ENCODE measurements at places on chromosomes 7 and 10.

DNA sequence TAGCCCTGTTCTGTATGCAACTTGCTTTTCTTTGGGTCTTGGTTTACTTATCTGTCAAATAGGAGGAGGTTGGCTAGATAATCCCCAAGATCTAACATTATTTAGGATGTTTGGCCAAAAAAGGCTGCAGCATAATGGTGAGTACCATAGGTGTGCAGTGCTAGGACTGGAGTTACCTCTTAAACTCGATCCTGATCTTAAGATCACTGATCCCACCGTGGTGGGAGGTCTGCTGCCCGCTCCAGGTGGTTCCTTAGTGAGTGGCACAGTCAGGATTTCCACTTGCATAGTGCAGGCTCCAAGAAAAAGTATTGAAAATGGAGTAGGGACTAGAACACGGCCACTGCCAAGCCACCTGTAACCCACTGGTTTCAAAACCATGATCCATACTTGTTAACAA, 66.9 kb downstream of the KLHDC10 start:
- DNase-seq, result no peak

DNA sequence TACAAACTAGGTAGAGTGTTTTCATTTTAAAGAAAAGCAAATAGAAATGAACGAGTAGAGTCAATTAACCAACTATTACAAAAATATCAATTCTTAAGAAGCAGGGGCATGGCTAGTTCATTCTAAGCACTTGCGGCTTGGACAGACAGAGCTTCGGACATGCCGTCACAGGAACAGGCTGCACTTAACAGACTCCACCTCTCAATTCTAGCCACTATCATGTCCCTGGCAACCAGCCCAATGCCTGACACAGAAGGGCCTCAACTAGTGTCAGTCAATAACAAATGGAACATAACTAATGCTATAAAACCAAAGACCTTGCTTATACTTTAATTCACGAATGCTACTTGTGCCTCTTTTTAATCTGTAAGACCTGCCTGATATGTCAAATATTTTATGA, 74.4 kb downstream of the TPK1 start:
- no peak for DNase-seq

DNA sequence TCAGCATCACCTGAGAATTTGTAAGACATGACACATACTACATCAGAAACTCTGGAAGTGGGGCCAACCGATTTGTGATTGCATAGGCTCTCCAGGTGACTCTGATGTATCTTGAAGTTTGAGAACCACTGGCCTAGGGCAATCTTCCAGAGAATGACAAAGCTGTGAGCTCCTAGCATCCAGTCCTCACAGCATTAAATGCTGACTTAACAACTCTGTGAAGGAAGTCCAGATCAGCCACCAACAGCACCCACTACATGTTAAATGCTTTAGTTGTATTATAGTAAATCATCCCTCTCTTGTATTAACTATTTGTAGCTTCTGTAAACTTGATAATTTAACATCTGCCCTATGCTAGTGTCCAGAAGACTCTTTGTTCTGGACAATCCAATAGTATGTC, 636.5 kb upstream of the STEAP1 start:
- no peak for DNase-seq

- DNase-seq, result no peak
Observed at GRCh38 chr7:69769826-69770225, 171.6 kb downstream of the AUTS2 start.

- DNase-seq, result no peak
Observed at GRCh38 chr10:2852574-2853323, 214.6 kb upstream of the PFKP start.

- no peak for DNase-seq
Observed at GRCh38 chr10:55203319-55203718, 402.3 kb upstream of the PCDH15 start.

- DNase-seq, result peak; percentile 67
Observed at GRCh38 chr10:120098232-120098930, 205.9 kb downstream of the SEC23IP start.

DNA sequence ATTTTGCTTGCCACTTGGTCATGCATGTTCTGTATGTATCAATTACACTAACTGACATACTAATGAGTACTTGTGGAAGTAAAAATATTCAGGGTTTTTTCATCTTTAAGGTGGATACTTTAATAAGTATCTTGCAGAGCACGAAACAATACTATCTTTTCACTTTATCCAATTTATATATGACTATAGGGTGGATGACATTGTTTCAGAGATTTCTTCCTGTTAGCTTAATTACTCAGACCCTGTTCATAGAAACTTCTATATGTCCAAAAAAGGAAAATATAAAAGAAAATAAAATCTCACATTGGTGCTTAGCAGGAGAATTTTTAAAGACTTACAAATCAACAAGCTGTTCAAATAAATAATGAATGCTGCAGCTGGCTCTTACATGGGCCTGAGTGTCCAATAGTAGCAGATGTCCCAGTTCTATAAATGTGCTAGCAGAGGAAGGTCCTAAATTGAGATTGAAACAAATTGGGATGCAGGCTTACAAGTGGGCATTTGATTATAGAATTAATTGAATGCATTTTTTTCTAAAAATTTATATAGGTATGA, 91.5 kb upstream of the THSD7A start:
- DNase-seq, result no peak

- no peak for DNase-seq
Observed at GRCh38 chr10:7302930-7303557, 107.8 kb downstream of the SFMBT2 start.

DNA sequence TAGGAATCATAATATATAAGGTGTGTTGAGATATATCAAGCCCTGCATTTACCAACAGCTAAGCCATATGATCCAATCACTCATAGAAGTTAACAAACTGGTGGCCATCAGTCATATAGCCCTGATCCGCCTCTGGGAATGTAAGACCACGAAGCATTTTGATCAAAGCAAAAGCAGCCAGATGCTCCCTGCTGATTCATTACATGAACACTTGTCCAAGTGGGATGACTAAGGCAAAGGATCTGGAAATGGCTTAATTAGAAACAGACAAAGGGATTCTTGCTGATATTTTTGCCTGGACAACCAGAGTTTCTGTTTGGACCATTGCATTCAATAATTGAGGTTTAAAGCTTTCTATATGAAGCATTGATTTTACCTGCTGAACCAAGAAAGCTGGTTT, 535.5 kb downstream of the GPAM start:
- peak; percentile 47 for DNase-seq

GRCh38 chr7:64037095-64037494, 8.1 kb upstream of the ZNF727 start:
- DNase-seq, result no peak

DNA sequence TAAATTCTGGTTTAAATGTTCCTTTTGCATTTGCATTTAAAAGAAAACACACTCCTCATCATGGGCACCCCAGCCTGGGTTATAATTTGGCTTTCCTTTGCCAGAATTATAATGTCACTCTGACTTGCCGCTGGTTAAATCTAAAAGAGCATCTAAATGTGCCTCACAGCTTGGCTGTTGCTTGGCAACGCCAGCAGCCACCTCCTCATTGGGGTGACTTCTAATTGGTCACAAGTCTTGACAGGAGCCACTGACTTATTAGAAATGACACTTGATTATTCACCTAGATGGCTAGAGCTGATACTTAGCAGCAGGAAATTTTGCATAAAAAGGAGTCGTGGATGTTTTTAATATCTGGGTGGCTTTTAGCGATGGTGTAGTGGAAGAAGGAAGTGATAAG, 114.3 kb downstream of the TBXAS1 start:
- DNase-seq, result no peak

GRCh38 chr7:1425292-1426136, 33.8 kb downstream of the MICALL2 start:
- peak; percentile 30 for DNase-seq

- DNase-seq, result no peak
Observed at GRCh38 chr10:22631646-22632278, 82.6 kb downstream of the PIP4K2A start.

DNA sequence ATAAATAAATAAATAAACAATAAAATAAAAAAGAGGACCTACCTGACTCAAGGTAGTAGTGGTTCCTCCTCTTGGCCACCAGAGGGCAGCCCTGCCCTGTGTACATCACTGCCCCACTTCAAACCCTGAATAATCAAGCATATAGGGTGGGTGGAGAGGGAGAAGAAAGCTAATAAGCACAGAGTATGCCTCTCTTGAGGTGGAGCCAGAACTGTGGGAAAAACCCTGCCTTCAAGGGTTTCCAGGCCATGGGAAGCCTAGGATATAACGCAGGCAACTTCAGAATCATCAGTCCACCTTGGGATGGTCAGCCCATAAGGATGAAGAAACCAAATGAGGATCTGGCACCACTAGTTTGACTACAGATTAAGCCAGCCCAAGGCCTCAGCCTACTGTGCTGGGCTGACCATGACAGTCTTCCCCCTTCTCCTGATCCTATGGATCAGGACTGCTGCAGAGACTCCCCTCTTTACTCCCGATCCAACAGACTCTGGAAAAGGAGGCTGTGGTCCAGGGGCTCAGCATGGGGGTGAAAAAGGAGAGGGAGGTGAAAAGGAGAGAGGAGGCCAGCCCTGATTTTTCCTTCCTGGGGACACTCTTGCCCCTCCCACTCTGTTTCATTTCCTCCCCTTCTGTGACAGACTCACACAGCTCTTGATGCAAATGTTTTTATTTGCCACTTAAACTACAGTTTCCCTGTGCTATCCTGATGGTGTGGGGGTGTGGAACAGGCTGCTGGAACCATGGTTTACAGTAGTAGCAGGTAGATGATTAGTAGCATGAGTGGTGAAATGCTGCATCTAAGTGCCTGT, 10.1 kb downstream of the AVPI1 start:
- peak; percentile 67 for DNase-seq

GRCh38 chr10:69374931-69375306, 41.8 kb downstream of the TACR2 start:
- DNase-seq, result no peak

GRCh38 chr7:133961724-133962123, 165.4 kb upstream of the LRGUK start:
- DNase-seq, result no peak

DNA sequence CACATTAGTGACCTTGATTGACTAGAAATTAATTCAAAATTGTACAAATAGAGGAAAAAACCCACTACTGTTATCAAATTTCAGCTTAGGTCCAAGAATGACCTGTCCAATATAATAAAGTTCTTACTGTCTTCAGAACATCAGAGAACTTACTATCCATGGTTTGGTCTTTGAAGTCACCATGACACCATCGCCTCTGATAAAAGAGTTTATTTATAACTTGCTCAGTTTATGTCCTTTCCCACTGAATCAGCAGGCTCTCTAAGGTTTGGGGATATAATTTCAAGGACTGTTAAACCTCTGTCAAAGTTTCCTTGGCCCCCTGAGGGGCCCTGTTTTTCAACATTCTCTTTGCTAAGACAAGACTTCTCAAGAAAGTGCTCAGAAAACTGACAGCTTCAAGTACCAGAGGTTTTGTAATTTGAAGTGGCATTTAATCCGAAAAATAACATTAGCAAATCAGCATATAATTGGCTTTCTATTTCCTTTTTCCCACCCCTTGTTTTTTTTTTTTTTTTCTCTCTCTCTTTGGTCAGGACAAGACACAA, 191.7 kb upstream of the FERD3L start:
- DNase-seq, result no peak

DNA sequence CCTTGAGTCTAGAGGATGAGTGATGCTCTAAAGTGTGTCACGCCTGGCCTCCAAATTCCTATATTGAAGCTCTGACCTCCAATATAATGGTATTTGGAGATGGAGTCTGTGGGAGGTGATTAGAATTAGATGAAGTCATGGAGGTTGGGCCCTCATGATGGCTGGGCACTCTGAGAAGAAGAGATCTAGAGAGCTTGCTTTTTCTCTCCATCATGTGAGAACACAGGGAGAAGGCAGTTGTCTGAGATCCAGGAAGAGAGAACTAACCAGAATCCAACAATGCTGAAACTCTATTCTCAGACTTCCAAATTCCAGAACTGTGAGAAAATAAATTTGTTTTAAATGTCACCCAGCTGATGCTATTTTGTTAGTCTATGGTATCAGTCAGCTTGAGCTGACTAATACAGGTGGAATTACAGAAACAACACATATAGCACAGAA, 15.1 kb downstream of the RNF216 start:
- DNase-seq, result peak; percentile 91

DNA sequence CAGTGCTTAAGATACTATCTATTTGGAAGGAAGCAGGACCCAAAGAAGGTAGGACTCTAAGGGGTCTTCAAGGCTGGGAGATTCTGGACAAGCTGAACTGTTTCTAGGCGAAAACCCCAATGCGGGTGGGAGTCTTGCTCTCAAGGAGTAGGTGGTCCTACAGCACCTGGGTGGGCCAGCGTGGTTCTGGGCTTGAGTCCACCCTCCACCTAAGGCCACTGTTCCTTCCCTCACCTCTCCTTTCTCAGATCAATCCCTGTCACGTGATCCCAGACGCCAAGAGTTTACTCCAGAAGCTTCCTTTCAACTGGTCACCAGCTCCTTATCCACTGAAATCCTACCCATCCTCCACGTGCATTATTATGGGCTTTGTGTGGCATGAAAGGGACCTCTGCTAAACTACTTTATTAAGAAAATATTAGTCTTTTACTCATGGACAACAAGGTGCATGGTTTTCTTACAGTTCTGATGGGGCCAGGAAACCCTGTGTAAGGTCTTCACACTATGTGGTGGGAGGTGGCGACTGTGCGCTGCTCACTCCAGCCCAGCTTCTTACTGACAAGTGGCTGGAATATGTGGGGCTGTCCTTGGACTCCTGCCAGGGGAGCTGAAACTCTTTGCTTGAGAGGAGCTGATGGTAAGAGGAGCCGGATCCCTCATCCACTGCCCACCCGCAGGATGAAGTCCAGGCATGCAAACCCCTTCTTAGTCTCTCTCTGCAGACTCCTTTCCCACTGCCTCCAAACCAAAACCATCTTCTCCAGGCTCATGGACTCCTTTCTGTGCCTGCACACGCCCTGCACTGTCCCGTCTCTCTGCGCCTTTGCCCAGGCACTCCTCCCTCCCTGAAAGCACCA, 1.6 kb downstream of the ZNF746 start:
- DNase-seq, result peak; percentile 88

- DNase-seq, result peak; percentile 83
Observed at GRCh38 chr7:33895025-33895804, 10.1 kb upstream of the BMPER start.

DNA sequence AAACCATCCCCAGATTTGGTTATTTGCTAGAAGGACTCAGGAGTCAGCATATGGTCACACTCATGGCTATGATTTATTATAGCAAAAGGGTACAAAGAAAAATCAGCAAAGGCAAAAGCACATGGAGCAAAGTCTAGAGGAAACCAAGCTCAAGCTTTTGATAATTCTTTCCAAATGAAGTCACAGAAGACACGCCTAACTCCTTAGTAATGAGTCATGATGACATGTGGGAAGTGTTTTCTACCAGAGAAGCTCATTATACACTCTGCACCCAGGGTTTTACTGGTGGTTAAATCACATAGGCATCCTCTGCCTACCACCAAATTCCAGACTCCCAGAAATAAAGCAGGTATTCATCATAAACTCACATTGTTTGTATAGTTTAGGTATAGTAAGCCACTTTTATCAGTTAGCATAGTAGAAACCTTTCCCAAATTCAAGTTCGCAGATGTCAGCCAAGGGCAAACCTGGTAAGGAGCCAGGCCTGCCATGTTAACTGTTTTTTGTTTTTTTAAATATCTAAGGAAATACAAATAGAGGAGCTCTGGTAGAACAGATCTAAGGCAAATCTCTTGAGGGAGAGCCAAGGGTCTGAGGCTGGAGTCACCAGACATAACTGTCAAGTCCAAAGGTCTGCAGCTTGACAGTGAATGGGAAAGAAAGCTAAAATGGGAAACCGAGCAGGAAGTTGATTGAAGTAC, 15.4 kb upstream of the HIBADH start:
- peak; percentile 97 for DNase-seq
